ENCODE measurements at places on chromosomes 7 and 10.

- no peak for DNase-seq
These were observed 25.3 kb upstream of the C10orf95 start for GRCh38 chr10:102476466-102477141.

- no peak for DNase-seq
These were observed 44.7 kb downstream of the PLXNA4 start for GRCh38 chr7:132531562-132531961.

DNA sequence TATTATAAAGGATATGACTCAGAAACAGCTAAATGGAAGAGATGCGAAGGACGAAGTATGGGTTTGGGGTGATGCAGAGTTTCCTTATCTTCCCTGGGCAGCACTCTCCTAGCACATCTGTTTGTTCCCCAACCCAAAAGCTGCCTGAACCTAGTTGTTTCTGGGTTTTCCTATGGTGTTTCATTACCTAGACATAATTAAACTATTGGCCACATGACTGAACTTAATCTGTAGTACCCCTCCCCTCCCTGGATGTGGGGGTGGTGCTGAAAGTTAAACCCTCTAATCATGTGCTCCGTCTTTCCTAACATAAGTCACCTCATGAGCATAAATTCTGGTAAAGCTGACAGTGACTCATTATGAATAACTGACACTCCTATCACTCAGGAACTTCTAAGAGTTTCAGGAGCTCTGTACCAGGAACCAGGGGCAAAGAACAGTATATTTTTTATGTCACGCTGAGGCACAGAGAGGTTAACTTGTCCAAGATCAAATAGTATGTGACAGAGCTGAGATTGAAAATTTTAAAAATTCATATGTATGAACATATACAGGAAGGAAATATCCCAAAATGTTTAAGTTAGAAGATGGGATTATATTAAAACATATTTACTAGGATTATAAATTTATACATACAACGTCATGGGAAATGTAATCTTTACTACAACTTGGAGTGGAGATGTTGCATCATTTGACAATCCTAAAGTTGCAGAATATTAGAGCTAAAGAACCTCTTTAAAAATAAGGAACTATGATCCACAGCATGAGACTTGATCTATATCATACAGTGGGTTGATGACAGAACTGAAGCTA, 4.8 kb downstream of the STRIP2 start:
- DNase-seq: peak; percentile 16

GRCh38 chr10:92076722-92077121, 153.2 kb downstream of the BTAF1 start:
- no peak for DNase-seq

GRCh38 chr10:480928-481552, 208.4 kb downstream of the DIP2C start:
- DNase-seq: no peak

DNA sequence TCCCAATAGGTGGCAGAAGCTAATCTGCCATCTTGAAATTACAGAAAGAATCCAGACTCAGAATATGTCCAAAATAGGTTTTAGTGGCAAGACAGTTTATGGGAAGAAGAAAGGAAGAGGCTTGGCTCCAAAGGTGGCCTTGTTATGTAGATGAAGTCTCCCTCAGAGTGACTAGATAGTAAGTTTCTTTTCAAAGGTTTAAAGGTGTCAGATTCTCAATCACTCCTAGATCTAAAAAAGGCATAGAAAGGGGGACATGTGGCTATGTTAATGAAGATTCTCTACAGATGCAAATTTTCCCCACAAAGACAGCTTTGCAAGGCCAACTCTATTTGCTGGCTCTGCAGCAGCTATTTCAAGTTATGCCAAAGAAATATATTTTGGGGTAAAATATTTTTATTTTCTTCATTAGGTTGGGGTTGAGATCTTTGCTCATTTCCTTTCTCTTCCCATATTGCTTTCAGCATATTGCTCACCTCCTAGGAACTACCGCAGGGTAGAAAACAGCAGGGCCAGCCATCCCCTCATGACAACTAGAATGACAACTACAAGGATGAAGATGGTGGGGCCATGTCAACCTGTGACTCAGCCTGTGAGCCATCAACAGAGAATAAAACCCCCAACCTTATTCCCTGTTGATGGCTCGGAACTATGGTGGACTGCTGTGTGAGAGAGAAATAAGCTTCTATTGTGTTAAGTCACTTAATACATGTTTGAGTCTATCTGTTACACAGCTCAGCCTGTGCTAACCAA, 274.0 kb upstream of the GALNT17 start:
- DNase-seq: no peak

GRCh38 chr10:88553116-88553752, 29.9 kb downstream of the RNLS start:
- DNase-seq: no peak

GRCh38 chr10:59622320-59623132, 87.1 kb downstream of the SLC16A9 start:
- no peak for DNase-seq

- DNase-seq: no peak
These were observed 17.0 kb downstream of the CHST12 start for GRCh38 chr7:2420216-2420933.

GRCh38 chr10:86545101-86545500, 23.5 kb upstream of the WAPL start:
- DNase-seq: no peak

DNA sequence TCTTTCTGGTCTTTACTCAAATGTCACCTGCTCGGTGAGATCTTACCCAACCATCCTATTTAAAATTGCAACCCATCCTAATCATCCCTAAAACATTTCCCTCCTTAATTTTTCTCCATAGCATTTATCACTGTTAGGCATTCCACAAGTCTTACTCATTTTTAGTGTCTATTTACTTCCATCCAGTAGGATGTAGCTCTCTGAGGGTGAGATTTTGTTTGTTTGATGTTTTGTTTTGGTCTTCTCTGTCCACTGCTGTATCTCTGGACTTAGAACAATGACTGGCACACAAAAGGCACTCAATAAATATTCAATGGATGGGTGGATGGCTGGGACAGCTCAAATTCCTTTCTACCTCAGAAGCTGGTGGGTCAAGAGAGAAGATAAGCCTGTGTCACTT, 15.8 kb upstream of the DUSP5 start:
- DNase-seq: no peak

- DNase-seq: no peak
These were observed 43.4 kb upstream of the OPTN start for GRCh38 chr10:13056456-13057077.

DNA sequence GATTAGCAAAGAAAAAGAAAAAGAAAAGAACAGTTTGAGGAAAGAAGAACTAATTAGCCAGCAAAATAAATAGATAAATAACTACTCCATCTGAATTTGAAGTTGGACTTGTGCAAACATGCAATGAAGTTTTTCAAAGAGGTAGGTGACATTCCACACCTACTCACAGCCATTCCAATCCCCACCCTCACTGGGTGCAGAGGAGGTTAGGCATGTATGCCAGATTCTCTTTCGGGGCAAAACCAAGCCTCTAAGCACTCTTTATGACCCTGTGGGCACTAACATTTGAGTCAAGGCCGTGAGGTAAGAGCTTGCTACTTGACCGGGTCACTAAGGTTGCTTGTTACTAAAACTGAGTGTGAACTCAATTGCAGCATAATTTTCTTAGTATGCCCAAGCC, 108.4 kb upstream of the SEMA3A start:
- no peak for DNase-seq

DNA sequence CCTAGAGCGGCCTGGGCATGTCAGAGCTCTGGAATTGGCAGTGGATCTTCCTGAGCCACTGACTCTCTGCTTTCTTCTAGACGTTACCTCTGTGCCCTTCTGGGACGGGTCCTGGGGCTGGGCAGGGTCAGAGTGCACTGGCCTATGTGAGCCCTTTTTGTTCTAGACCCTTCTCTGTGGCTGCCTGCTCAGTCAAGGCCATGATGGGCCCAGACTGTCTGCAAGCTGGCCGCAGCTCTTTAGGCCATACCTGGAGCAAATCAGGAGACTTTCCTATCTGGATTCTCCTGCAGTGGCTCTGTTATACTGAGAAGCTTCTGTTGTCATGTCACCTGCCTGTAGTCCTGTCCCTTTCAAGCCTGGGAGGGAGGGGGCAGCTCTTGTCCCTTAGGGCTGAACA, 70.1 kb downstream of the ADCY1 start:
- DNase-seq: no peak

DNA sequence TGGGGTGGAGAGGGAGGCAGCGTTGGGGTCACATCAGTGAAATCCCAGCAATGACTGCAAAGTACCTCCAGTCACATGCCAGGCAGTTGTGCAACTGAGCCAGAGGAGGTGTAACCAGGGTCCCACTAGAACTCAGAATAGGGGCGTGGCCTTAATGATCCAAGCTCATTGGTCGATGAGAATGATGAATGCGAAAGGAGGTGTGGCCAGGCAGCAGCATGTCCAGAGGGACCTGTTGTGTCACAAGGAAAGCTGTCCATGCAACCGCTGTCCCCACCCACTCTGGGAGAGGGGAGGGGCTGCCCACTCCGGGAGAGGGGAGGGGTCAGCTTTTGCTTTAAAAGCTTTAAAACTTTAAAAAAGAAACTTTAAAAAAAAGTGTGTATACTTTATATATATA, 25.3 kb upstream of the MTPAP start:
- no peak for DNase-seq

GRCh38 chr7:107327986-107328569, 141.8 kb upstream of the GPR22 start:
- no peak for DNase-seq

GRCh38 chr7:155471718-155472117, 13.8 kb downstream of the EN2 start:
- DNase-seq: no peak

- DNase-seq: no peak
These were observed 24.8 kb downstream of the OR9A2 start for GRCh38 chr7:143002106-143002505.
